IMR-90 (cell line): ENCODE measurements at places on chromosomes 5 and 9.

DNA sequence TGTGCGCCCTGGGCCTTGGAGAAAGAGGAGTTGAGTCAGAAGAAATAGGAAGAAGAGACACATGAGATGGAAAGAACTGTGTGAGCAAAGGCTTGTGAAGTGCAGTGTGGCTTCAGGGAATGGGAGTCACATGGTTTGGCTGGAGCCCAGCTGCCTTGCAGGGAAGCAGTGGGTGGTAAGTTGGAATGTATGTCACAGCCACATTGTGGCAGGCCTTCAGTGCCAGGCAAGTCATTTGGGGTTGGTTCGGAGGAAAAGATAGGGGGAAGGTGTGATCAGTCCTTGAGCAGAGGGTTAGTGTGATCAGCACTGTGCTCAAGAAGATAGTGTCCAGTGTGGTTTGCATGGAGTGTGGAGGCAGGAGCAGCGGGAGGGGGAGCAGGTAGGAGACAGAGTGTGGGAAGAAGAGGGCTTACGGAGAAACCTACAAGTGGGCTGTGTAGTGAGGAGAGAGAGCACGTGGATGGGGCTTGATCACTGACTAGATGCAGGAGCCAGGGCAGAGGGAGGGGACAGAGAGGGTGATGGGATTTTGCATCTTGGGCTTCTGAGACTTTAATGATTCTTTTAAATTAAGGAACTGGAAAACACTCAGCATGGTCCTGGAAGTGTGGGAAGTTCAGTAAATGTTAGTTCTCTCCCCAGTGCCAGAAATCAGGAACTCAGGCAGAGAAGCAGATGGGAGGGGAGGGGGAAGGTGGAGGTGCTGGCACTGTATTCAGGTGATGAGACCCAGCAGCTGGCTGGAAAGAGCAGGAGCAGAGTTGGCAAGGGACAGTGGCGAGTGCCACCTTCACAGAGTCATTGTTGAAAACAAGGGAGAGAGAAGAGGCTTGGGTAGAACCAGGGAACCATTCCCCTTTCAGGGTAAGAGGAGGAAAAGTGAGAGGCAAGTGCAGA is 46.6 kb downstream of the ARHGAP26 start:
- peak; percentile 57 for DNase-seq

GRCh38 chr9:10168241-10168640 is 444.6 kb downstream of the PTPRD start:
- no peak for DNase-seq

DNA sequence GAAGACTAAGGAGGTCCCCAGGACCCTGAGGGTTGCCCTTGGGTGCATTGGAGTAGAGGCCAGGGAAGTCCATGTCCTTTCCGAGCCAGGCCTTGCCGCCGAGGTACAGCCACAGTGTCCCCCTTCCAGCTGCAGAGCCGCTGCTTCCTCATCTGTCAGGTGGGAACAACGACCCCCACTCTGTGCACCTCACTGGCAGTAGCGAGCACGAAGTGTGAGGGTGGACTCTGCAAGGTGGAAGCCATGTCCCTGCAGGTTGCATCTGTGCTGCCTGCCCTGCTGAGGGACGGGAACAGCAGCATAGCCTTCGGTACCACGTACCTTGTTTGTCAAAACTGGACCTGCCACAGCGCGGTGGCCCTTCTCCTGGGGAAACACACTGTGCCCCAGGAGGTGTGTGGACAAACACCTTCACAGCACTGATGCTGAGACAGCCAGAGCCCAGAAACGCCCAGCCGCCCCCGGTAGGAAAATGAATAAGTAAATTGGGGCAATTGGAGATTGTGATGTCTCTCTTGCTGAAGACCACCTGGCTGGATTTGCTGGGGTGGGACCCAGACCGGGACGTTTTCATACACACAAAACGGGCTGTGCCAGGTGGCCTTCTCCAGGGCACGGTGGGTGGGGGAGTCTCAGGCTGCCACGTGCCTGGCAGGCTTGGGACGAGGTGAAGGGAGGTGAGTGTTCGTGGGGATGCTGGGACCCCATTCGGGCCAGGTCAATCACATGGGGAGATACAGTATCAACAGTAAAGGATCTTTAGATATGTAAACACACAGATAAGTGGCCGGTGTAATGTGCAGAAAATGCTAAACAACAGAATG is 157.3 kb downstream of the RXRA start:
- no peak for DNase-seq

- DNase-seq = no peak
Measured at GRCh38 chr9:27369591-27369990, 72.6 kb upstream of the EQTN start.

DNA sequence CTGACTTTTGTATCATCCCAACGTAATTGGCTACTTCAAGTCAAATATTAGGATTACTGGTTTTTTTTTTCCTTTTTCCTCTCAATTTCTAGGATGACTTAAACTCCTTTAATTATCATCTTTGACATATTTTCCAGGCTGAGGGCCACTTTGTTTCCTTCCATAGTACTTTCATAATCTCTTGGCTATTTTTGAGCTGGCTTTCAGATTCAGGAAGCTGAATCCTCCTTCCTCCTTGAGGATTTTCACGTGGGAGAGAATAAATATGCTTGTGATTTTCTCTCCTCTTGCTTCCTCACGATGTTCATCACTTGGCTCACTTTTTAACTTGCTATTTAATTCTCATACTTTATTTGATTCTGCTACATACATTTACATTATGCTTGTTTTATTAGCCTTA is 88.1 kb downstream of the ITGA1 start:
- no peak for DNase-seq

- DNase-seq = peak; percentile 82
Measured at GRCh38 chr5:53027913-53028312, 38.8 kb downstream of the ITGA2 start.

DNA sequence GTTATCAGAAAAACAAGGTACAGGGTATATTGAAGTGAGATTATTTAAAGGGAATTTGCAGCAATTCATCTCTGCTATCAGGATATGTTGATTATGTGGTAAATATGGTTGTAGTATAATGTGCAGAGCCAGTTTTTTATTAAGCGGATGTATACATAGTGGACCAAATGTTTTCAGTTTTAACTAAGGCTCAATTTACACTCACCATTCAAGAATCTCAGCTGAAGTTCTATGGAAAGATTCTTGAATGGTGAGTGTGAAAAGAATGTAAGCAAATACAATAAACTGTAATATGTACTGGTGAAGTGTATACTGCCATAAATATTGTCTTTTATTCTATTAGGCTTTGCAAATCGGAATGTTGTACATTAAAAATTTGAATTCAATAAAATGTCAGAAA is 895.9 kb upstream of the CDH10 start:
- DNase-seq = no peak

- no peak for DNase-seq
Measured at GRCh38 chr9:74848153-74848525, 39.6 kb downstream of the TRPM6 start.

- DNase-seq = no peak
Measured at GRCh38 chr5:145953202-145953601, 16.8 kb downstream of the SH3RF2 start.

GRCh38 chr9:99185934-99186333 is 35.8 kb downstream of the ALG2 start:
- DNase-seq = no peak

DNA sequence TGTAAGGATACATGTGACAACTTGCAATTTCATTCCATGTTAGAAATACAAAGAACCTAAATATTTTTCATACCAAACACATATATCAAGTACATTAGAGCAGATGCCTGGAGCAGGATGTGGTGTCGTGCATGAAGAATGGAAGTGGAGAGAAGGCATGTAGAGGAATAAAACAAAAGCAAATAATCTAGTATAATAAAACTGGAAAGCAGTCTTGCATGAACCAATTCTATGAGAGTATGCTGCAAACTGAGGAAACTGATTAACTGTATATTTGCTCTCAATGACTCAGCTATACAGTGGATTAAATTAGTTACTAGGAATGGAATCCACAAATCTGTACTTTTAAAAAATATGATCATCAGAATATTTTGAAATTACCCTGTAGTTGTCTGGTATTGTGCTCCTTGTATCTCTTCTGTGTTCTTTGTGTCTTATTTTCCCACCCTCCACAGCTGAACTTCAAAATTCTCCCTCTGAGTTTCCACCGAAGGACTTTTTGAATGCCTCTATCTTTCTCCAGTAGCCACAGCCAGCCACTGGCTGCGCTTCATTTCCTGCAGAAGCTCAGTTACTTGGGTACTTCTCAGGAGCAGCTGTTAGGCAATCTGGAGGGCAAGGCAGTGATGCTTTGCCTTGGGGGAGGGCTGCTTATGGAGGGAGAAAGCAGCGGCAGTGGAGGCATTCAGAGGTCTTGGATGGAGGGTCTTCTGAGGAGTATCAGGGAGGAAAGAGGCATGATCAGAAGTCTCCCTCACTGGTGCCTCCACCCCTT is 608.0 kb downstream of the BRINP1 start:
- no peak for DNase-seq

GRCh38 chr9:1051210-1051583 is 1.0 kb downstream of the DMRT2 start:
- DNase-seq = no peak

DNA sequence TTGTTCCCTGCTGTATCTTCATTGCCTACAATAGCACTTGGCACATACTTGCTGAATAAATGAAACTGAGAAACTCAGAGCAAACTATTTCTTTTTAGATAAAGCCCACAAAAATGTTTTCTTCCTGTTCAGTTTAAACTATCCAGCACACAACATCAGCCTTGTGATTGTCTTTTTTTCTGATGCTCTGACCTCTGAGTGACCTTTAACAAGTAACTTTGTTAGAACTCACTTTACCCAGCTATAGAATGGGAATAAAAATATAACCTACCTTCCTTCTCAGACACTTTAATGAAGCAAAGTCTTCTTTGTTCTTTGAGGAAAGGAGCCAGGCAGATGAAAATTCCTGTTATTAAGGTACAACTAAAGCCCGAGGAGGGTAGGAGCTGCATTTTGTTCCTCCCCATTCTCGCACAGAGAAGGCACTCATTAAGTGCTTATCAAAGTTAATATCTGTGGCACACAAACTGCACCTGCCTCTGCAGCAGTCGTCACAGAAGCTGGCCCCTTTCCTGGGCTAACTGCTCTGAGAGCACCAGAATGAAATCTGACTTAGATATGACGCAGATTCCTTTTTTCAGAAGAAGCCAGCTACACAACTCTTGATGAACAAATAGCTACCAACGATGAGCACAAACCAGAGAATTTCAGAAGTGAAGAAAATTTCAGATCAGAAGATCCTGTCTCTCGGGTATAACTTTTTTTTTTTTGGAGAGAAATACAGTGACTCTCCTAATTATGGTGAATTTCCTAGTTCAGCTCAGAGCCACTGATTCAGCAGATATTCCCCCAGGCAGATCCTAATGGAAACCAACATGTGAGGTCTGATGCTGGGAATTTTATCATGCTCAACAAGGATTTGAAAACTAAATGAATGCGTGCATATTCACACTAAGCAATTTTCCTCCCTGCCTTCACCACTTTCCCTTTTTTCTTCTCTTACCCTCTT is 31.0 kb upstream of the NR3C1 start:
- DNase-seq = no peak

GRCh38 chr9:88820055-88820454 is 171.2 kb upstream of the S1PR3 start:
- no peak for DNase-seq

GRCh38 chr9:32251539-32251938 is 132.9 kb upstream of the ACO1 start:
- peak; percentile 20 for DNase-seq

GRCh38 chr5:156394642-156395305 is 67.8 kb downstream of the SGCD start:
- DNase-seq = peak; percentile 33

GRCh38 chr9:133341369-133342068 is 5.5 kb upstream of the SURF6 start:
- no peak for DNase-seq

DNA sequence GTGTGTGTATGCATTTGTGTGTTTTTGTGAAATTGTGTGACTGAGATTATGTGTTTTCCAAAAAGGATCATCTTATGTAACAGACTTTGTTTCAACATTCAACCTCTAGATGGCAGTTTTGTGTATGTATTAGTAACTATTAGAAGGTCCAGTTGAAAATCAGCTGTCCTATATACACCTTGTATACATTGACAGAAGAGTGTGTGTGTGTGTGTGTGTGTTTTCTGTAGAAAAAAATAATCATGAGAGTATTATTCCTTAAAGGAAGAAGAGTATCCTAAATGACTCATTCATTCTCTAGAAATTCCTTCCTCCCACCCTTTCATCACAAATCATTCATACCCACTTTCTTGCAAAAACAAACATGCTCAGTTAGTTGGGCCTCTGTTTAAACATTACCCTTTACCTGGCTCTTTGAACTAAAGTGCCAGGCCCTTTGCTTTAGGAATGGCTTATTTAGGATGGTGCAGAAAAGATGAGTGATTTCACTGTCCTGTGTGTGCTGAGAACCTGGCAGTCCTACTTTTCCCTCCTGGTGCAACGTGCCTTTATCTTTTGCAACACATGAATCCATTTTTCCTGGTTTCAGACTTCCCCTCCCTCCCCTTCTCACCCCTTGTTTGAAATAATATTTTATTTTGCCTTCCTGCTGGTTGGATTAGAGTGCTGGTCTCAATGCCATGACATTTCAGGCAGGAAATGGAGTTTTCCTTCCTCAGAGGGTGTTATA is 152.2 kb downstream of the ARHGAP26 start:
- peak; percentile 77 for DNase-seq

- DNase-seq = peak; percentile 77
Measured at GRCh38 chr9:73270967-73271721, 119.5 kb downstream of the ANXA1 start.

GRCh38 chr5:92513067-92513466 is 1068.0 kb downstream of the NR2F1-AS1 start:
- peak; percentile 2 for DNase-seq

DNA sequence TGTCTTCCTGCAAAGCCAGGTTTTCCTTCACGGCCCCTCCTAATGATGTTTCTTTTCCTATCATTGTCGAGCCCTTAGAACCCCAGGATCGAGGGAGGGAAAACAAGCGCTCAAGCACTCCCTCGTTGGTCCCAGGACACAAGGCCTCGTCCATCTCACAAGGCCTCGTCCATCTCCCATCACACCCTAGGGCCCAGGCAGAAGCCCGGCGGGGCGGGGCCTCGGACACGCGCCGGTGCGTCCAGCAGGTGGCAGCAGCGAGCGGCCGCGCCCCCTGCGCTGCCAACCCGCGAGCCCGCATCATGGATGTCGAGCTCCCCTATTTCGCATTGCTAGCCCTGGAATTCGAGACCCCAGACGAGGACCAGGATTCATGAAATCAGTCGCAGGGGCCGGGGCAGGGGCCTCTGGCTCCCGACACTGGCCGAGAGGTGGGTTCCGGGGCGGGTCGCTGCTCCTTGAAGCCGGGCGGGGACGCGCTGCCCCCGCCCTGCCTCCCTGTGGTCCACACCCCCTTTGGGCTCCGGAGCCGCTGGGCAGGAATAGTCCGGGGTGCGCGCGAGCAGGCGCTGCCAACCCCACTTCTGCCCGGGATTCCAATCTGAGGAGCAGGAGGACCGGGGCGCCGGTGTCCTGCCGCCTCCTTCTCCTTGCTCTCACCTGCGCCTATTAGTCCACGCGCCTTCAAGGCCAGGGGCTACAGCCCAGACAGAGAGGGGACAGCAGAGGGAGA is at the start of gene ABLIM3:
TSS of gene ABLIM3 (plus strand) at position 270 of the 733 bp plus-strand sequence. CDS start 603 bp downstream, outside the sequence.
- DNase-seq = peak; percentile 55

GRCh38 chr5:96317945-96318344 is 115.1 kb downstream of the PCSK1 start:
- no peak for DNase-seq
